ENCODE measurements at places on chromosomes 6 and 20. TPM values are rescaled to one million over a fixed set of nuclear protein-coding genes. Genes with fewer than 3 reads are reported as not detected.

DPPA5 gene
- total RNA-seq: not detected

PI3 gene
- total RNA-seq: not detected

AKAP12 gene
- 46.1 TPM for total RNA-seq

INSM1 gene
- total RNA-seq: 22.6 TPM

LINC00237 gene
- not detected for total RNA-seq

HMGA1 gene
- total RNA-seq: 1,143 TPM

GRM1 gene
- total RNA-seq: 0.63 TPM

ULBP3 gene
- 17.5 TPM for total RNA-seq

VSX1 gene
- 4.2 TPM for total RNA-seq

All from neural crest cell (in vitro differentiated cells).